ENCODE measurements at places on chromosomes 3 and 15. TPM values are rescaled to one million over a fixed set of nuclear protein-coding genes. Genes with fewer than 3 reads are reported as not detected.

GRCh38 chr3:22170370-22170769 is 419.4 kb upstream of the ZNF385D start:
- DNase-seq = no peak

DNA sequence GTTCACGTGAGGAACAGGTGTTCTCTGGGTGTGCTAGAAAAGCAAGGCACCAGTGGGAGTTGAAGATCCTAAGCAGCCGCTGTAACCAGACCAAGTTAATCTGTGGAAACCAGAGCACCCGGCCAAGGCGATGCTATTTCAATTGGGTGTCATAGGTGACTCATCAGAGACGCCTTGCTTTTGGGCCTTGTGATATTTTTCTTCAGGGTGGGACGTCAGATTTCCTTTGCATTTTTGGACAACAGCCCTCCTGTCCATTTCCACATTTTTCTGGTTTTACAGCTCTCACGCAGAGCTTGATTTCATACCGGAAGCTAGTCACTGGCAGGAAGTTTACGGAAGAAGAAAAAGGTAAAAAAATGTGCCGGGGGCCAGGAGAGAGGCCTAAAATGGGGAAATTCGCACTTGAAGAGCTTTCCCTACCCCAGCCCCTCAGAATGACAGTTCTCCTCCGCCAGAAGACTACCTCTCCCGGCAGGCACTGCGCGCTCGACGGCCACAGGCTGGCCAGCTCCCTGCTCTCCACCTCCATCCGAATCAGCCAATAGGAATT is 471 bp upstream of the KBTBD8 start:
- DNase-seq = no peak

- DNase-seq = no peak
Measured at GRCh38 chr3:39641274-39641673, 168.1 kb upstream of the MYRIP start.

- peak; percentile 54 for DNase-seq
Measured at GRCh38 chr3:99394831-99395778, 243.3 kb upstream of the COL8A1 start.

GRCh38 chr3:138774529-138775253 is 60.0 kb downstream of the PIK3CB start:
- peak; percentile 97 for DNase-seq

DNA sequence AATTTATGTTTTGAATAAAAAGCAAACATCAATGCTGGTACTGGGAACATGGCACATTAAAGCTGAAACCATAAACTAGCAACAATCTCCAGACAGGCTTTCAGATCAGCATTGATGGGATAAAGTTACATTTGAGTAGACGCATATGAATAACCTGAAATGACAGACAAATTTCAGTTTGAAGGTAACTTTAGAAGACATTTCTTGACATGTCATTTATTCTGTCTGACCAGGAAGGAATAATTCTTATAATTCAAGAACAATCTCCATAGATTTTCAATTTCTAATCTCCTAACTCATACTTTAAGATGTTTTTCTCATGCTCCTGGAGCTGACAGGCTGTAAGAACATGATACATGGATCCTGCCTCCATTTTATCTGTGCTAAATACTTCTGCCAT is 69.8 kb downstream of the PLCH1 start:
- DNase-seq = no peak

DNA sequence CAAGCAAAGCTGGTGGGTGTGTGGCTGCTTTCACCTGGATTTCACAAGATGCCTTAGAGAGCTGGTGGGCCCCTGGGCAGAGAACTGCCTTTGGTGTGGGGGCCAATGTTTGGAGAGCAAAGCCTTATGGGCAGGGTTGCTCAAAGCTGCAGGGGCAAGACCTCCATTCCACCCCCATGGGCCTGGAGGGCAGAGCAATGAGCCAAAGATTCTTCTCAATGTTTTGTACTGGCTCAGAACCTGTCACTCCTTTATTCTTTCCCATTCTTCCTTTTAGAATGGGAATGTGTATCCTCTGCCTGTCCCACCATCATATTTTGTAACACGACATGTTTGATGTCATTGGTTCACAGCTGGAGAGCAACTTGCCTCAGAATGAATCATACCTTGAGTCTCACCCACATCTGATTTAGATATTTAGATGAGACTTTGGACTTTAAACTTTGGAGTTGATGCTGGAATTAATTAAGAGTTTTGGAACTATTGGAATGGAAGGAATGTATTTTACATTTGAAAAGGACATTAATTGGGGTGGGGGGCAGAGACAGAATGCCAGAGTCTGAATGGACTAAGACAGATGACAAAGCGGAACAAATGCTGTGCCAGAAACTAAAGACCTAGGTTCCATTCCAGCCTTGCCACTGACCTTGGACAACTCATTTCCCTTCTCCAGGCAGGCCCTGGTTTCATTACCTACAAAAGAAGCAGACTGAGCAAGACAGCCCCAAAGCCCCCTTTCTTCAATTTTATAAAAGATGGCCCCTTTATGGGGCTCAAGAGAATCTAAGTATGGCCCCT is 72.9 kb downstream of the DAPK2 start:
- no peak for DNase-seq

DNA sequence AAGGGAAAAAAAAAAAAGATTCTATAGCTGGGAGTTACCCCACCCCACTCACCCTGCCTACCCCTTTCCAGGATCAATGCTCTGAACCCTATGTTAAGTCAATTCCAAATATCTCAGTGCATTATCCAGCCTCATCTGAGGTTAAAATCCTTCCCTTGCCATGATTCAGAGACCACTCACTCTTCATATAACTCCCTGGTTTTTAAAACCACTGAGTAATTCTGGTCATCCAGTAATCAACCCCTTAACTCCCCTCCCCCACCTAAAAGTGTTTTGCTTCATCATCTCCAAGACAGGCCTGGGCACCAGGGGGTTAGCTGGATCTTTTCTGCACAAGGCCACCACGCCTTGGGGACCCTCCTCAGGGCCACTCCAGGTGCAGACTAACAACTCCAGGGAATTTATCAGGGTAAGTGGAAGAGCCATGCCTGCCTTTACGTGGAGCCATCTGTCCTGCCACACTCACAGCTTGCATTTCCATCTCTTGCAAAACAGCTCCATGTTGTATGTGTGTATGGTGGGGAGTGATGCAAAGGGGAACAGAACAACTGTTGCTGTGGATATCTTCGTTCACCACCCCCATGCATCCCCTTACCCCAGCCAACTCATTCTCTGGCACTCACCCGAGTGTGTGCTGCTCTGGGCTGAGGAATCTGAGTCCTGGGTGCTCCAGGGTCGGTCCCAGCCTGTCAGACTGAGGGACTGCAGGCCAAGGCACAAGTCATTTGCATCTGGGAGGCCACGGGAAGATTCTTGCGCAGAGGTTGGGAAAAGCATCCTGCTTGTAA is 30.7 kb upstream of the RPS17 start:
- DNase-seq = no peak

The SI gene
- total RNA-seq = not detected

The ZNF280D gene
- 8.0 TPM for total RNA-seq

The THRB gene
- total RNA-seq = 2.1 TPM

The GPR149 gene
- not detected for total RNA-seq

The LTK gene
- 0.69 TPM for total RNA-seq
